ENCODE measurements at places on chromosomes 7 and 10. TPM values are rescaled to one million over a fixed set of nuclear protein-coding genes. Genes with fewer than 3 reads are reported as not detected.

FAM241B gene
- total RNA-seq = not detected

LRRN3 gene
- total RNA-seq = 2.1 TPM

WASHC2A gene
- total RNA-seq = 50.3 TPM

GIMAP1 gene
- total RNA-seq = under 0.01 TPM

ANKRD61 gene
- total RNA-seq = not detected

SEMA3D gene
- total RNA-seq = 12.1 TPM

GPR26 gene
- not detected for total RNA-seq

TLL2 gene
- 0.09 TPM for total RNA-seq

ATG9B gene
- total RNA-seq = 0.37 TPM

ANKRD22 gene
- not detected for total RNA-seq

Measured in smooth muscle cell of bladder (primary cell).